ENCODE measurements at places on chromosomes 7 and 10.

DNA sequence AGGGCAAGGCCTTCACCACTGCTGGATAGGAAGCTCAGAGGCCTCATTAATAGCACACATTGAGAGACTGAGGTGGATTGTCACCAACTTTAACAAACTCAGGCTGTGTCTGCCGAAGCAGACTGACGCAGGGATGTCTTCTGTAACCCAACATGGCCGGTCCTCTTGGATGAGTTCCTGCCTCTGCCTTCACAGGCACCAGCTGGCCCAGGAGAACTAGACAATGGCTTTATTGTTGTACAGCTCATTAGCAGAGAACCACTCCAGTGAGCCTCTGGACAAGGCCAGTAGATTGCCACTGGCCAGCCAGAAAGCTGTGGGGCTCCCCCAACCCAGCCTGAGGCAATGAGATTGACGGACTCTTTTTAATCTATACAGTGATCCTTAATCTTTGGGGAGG lies 9.4 kb downstream of the NODAL start:
- DNase-seq: no peak

DNA sequence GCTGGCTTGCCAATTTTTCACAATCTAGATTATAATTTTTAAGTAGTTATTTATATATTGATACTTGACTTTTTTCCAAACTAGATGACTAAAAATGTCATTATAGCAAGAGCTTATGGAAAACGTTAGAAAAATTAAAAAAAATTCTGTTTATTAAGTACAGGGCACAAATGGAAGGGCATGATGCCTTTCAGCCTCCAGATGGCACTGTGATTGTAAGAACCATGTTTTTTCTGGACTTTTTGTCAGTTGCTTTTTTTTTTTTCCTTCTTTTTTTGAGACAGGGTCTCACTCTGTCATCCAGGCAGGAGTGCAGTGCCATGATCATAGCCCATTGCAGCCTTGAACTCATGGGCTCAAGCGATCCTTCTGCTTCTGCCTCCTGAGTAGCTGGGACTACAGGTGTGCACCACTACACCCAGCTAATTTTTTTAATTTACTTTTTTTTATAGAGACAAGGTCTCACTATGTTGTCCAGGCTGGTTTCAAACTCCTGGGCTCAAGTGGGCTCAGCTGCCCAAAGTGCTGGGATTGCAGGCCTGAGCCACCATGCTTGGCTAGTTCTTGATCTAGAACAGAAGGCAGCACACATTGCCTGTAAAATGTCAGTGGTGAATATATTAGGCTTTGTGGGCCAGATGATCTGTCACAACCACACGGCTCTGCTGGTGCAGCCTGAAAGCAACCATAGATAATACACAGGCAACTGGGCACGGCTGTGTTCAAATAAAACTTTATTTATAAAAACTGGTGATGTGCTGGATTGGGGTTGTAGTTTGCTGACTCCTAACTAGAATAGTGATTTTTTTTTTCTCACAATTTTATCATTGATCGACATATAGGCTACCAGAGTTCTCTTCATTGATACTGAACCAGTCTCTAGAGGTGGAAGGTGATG lies 27.4 kb downstream of the UCMA start:
- peak; percentile 3 for DNase-seq

- no peak for DNase-seq
These were observed 516 bp downstream of the ZNHIT1 start for GRCh38 chr7:101218236-101219125.

- no peak for DNase-seq
These were observed 18.5 kb downstream of the VSTM2A start for GRCh38 chr7:54560723-54561122.

GRCh38 chr7:38306914-38307313 lies 33.5 kb upstream of the TARP start:
- DNase-seq: no peak

- peak; percentile 42 for DNase-seq
These were observed 5.2 kb upstream of the CAMK2G start for GRCh38 chr10:73879296-73880173.

DNA sequence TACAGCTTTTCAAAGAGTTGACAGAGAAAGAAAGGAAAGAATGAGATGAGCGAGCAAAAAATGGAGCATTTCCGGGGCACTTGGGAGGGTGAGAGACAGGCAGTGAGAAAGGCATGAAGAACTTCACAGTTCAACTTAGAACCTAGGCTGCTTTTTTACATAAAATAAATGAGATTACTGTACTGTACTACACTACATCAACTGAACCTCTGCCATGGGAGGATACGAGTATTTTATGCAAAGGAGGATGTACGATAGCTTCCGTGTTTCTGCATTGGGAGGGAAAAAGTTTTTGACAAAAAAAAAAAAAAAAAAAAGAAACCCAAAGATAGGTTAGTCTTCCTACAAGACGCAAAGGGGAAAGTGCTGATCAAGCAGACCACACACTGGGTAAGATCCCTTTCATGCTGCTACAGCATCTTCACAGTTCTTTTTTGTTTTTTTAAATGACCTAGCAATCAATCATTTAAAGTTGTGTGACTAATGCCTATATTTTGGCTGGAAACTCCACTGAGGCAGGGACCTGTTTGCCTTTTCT lies 88.0 kb downstream of the RAPGEF5 start:
- DNase-seq: no peak

Measured in fibroblast of skin of left biceps (primary cell).